ENCODE measurements at places on chromosomes 1 and 21.

DNA sequence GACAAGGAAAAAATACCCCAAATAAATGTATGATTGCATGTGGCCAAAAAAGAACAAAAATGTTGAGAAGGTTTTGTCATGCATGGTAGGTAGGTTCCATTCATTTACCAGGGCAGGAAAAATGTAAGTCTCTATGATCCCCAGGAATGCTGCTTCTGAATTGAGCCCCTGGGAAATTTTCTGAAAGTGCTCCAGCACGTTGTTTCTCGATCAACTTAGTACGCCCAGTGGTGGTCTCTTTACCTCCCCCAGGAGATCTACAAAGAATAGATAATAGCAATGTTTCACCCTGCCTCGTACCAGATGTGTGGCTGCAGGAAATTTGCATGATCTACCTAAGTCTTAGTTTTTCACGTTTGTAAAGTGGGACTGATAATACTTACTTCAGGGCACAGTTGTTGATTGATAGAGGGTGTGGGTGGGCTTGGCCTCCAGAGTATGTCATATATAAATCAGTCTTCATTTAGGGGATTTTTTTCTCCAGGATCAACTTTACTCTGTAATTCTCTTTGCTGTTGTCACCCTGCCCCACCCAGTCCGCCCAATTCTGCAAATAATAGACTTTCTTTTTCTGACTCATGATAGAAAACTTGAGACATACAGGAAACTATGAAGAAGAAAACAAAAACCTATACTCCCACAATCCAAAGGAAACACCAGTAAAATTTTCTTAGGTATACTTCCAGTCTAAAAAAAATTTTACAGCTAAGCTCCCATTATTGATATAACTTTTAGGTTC is 462.0 kb upstream of the RUNX1 start:
- no peak for DNase-seq

DNA sequence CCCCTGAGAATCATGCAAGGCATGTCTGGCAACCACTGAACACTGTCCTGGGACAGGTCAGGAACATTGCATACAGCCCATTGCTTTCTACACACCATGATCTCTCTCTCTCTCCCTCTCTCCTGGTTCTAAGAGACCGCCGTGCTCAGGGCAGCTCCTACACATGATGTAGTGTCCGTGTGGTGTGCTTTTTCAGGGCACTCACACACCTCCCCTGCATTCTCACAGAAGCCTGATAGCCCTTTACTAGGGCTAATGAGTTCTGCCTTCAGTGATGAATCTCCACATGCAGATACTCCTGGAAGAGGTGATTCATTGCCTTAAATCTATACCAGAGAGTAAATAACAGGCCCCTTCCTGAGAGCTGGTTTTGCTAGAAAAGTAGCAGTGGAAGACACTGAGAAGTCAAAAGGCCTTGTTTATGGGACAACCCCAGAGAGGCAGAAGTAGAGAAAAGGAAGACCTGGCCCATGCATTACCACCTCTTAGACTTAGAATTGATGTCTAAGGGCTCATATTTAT is 7.2 kb upstream of the OLFML2B start:
- no peak for DNase-seq

- DNase-seq = no peak
Observed at GRCh38 chr1:13797397-13797796, 97.4 kb downstream of the PRDM2 start.

DNA sequence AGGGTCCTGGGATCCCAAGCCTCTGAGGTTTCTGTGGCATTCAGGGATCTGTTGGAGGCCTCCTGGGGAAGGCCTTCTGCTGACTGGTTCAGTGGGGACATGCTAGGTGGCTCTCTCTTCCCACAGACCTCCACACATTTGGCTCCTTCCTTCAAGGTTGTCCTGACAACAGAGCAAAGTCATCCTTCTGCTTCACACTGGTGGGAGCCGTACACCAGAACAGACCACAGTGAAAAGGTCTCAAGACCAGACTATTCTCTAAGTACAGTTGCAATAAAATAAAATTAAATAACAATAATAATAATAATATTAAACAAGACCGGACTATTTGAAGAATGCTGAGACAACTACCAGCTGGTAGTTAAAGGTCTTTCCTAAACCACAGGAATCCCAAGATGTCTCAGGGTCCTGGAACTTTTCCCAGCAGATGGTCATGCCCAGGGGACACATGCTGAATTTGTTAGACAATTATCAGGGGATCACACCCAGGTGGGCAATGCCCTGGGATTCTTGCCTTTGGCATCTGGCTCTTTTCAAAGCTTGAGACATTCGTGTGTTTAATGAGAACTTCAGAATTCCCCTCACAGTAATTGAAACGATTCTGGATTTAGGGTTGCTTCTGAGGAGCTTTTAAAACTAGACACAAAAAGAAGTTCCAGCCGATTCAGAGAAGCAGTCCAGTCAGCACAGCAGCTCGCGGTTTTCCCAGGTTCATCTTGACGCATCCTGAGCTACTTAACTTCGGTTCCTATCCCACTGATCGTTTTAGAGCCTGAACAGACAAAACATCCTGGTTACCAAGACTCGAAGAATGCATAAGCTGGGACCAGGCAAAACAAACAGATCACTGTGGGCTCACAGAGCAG is 22.9 kb downstream of the HTR1D start:
- DNase-seq = no peak

- no peak for DNase-seq
Observed at GRCh38 chr21:14321042-14321441, 61.9 kb downstream of the HSPA13 start.
